ENCODE measurements at places on chromosomes 7 and 10.

DNA sequence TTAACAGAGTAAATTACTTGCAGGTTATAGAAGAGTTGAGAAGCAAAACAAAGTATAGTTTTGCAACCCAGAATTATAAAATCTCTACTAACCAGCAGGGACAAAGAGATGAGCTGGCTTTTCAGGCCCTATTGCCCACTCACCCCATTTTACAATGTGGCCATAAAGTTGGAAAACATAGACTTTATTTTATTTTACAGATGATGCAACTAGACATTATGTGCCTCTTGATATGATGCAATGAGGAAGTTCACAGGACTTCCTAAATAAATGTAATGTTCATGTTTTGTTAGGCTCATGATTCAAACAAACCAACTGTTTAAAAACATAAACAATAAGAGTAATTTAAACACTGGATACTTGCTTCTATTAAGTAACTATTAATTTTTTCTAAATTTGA, 141.1 kb upstream of the WNT16 start:
- no peak for DNase-seq

GRCh38 chr10:16754765-16755164, 62.5 kb downstream of the RSU1 start:
- DNase-seq: no peak

- no peak for DNase-seq
These were observed 29.1 kb upstream of the FAM107B start for GRCh38 chr10:14803827-14804226.

- peak; percentile 96 for DNase-seq
These were observed 147.1 kb downstream of the RNF216 start for GRCh38 chr7:5634107-5634950.

DNA sequence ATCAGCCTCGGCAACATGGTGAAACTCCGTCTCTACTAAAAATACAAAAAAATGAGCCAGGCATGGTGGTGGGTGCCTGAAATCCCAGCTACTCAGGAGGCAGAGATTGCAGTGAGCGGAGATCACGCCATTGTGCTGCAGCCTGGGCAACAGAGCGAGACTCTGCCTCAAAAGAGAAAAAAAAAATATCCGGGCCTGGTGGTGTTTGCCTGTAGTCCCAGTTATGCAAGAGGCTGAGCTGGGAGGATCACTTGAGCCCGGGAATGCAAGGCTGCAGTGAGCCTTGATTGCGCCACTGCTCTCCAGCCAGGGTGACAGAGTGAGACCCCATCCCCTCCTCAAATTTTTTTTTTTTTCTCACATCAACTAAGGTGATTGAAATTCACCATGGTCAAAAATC, 42.8 kb downstream of the CDC123 start:
- DNase-seq: no peak

DNA sequence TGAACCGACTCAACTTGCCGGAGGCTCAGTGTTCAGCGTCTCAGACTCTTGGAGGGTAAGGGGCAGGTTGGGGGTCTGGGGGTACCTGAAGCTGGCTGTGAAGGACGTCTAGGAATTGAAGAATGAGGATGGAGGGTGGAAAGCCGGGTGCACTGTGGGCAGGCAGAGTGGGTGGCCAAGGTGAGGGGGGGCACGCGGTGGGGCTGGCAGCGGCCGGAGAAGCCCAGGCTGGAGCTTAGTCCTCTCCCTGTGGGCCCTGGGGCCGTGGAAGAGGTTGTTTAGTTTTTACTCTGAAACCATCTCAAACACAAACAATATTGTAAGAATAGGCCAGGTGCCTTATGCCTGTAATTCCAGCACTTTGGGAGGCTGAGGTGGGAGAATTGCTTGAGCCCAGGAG, 83.4 kb downstream of the UNCX start:
- DNase-seq: no peak

GRCh38 chr10:15325243-15325943, 45.7 kb downstream of the FAM171A1 start:
- DNase-seq: peak; percentile 85

DNA sequence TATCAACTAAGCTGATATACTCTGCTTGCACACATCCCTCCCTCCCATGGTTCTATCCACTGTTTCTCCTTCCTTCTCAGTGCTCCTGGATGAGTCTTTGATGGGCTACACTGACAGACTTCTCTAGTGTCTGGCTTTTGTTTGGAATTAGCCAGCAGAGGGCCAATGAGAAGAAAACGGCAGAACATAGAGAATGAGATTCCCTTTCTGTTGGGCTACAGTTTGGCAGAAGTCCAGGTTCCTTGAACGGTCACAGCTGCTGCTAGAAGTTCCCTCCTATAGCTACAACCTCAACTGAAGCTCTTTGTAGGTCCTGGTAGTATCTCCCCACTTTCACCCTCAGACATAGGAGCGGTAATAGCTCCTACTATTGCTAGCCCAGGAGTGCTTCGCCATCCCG, 251.1 kb upstream of the LRRN3 start:
- DNase-seq: peak; percentile 47

All from fibroblast of skin of right biceps (primary cell).